Hematopoietic multipotent progenitor cell (in vitro differentiated cells): ENCODE measurements at places on chromosomes 7 and 10.

- no peak for DNase-seq
Observed at GRCh38 chr7:71131256-71132126, 453 bp upstream of the GALNT17 start.

DNA sequence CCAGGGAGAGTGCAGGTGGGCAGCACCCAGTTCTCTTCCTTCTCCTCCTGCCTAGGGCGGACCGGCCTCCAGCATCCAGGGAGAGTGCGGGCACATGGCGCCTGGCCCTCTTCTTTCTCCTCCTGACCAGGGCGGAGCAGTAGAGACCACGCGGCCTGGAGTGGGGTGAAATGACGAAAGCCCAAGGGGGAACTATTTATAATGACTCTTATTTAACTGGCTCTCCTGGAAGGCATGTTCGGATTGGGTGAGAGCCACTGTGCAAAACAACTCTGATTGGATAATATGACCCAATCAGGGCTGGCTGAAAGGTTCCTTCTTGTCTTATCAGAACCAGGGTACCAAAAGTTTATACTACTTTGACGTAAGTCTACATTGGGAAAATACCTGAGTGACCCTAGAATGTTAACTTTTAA is 63.1 kb downstream of the ZNF37A start:
- no peak for DNase-seq

- no peak for DNase-seq
Observed at GRCh38 chr7:36567699-36568451, 156.4 kb downstream of the AOAH start.

DNA sequence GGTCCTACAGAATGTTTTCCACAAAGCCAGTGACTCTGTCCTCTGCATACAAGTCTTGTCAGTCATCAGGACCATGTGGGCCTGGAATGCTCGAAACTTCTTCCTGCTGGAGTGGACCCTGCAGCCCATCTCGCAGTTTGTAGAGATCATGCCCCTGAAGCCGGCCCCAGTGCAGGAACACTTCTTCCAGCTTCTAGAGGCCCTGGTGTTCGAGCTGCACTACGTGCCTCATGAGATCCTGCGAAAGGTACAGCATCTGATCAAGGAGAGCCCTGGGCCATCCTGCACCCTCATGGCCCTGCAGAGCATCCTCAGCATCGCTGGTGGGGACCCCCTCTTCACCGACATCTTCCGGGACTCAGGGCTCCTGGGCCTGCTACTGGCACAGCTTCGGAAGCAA is 46.5 kb downstream of the WDFY4 start:
- no peak for DNase-seq

GRCh38 chr10:50508315-50509051 is 115.3 kb downstream of the SGMS1 start:
- no peak for DNase-seq

DNA sequence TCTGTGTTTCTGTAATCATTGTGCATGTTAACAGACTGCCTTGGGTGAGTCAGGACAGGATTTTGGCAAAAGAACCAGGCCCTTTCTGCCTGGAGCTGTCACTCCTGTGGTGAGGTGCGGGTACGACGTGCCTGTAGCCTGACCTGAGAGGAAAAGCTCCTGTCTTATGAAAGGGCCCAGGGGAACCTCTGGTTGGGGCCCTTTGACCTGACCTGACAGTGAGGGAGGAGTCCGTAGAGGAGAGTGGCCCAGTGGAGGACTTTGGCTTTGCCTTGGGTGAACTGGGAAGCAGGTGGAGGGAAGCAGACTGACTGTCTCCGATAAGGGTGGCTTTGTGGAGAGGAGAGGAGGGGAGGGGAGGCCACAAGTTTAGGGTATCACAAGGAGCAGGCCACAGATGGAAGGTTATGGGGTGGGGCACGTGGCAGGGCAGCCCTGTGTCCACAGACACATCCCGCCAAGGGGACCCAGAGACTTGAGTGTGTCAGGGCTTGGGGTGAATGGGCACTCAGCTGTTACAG is 6.9 kb downstream of the PFKP start:
- DNase-seq, result no peak

- no peak for DNase-seq
Observed at GRCh38 chr10:36621346-36621745, 504.1 kb upstream of the ANKRD30A start.

DNA sequence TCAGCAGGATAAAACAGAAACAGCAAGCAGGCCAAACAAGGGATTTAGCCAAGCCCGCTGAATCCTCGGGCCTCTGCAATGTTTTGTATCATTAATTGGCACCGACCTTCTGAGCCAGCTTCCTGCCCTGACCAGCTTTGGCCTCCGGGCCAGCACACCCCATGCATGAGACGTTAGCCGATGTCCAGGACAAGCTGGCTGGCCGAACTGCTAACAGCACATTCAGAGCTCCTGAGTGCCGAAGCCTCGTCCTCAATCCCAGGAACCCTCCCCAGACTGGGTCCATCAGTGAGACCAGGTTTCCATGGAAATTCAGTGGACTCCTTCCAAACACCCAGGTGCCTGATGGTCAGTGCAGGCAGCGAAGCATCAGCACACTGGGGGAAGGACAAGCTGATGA is 134.3 kb upstream of the PFKP start:
- DNase-seq, result no peak

GRCh38 chr10:3791974-3792633 is 7.1 kb upstream of the KLF6 start:
- DNase-seq, result no peak

GRCh38 chr7:130410868-130411541 is 29.8 kb downstream of the CEP41 start:
- no peak for DNase-seq
